ENCODE measurements at places on chromosomes 2 and 18.

DNA sequence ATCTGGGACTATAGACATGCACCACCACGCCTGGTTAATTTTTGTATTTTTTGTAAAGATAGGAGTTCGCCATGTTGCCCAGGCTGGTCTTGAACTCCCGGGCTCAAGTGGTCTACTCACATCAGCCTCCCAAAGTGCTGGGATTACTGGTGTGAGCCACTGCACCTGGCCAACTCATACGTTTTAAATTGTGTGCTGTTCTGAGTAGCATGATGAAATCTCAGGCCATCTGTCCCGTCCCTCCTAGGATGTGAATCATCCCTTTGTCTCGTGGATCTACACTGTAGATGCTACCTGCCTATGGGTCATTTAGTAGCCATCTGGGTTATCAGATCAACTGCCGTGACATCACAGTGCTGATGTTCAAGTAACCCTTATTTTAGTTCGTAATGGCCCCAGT lies 38.5 kb upstream of the RMP24 start:
- peak; percentile 32 for DNase-seq

- no peak for DNase-seq
These were observed 3.3 kb upstream of the YWHAQ start for GRCh38 chr2:9634133-9634532.

DNA sequence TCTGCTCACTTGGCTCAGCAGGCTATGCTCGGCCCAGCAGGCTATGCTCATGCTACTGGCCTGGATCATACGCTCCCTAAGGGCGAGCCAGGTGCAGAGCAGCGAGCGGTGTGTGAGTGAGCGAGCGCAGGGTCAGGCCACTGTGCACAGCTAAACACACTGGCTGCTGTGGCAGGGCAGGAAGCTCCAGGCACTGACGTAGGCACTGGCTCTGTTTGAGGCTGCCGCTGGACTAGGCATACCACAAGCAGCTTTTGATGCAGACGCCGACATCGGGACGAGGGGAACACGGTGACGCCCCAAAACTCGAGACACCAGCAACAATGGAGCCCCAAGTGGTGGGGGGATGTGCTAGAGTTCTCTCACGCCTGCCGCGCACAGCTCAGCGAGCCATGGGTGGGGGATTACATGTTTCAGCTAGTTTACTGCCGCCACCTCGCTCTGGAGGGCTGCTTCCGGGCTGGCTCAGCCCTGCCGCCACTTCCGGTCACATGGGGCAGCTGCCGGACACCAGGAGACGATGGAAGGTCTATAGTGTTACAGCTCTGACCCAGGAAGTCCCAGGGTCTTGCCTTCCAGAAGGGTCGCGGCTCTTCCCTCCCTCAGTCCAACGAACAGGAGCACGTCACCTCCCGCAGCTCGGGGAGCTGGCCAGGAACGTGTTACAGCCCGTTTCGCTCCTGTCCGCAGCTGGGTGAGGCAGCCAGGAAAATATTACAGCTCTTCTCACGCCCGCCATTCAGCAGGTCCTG lies 1176.9 kb upstream of the LRRTM1 start:
- no peak for DNase-seq

GRCh38 chr2:163701399-163702195 lies 34.2 kb downstream of the FIGN start:
- no peak for DNase-seq

- no peak for DNase-seq
These were observed 15.2 kb downstream of the SRBD1 start for GRCh38 chr2:45595721-45596435.

- no peak for DNase-seq
These were observed 11.7 kb upstream of the SCRN3 start for GRCh38 chr2:174383796-174384195.

DNA sequence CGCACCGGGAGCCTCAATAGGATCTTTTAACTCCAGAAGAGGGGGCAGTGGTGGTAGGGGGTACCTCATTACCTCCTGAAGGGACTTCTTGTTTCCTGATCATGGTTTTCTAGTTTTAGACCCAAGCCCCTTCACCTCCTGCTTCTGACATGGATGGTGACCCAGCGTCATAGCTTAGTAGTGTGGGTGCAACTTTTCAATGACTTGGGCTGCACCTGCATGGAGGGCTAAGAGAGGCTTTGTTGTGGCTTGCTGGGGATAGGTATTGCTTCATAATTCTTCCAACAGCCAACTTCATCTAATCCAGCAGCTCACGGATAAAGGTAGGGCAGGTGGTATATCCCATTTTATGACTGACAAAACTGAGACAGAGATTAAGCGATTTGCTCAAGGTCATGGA lies 3.0 kb downstream of the SLC1A4 start:
- no peak for DNase-seq

DNA sequence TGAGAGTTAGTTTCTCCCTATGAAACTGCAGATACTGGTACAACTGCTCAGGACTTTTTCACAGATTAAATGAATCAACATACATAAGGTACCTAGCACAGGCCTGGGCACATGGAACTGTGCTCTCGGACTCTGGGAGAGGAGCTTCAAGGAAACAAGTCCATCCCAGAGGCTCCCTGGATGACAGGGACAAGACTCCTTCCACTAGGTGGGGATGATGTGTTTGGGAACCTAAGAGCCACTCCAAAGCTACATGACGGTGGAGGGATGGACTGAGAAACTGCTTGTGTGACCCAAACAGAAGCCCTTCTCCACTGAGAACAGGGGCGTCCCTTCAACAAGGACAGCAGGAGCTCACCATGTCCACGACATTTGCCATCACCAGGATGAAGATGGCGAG lies 37.1 kb downstream of the CENPO start:
- no peak for DNase-seq

DNA sequence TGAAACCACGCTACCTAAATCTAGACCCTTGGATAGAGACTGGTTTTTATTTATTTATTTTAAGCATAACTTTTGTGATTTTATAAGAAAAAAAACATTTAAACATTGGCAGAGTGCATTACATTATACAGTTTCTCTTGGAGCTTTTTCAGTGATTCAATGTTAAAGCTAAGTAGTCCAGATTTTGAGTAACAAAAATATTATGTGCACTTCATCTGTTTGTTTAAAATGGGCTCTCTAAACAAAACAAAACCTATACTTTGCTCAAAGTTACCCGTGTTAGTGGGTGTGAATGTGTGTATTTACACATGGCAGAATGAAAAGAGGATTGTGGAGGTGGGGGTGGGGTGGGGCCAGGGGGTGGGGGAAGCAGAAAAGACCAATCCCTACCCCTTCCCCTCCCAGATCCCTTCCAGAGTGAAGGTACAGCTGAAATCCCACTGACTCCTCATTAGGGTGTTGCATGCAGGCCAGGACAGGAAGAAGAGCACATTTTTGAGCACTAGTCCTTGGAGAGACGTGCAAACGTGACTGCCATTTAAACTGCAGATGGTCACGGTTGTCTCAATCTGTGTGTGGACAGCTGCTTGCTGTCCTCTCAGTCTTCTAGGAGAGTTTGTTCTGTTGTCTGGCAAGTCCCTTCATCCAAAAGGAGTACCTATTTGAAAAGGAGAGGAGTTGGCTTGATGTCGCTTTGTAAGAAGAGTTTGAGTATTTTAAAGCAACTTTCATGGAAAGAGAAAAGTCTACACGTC lies 303.0 kb downstream of the ICOS start:
- no peak for DNase-seq

DNA sequence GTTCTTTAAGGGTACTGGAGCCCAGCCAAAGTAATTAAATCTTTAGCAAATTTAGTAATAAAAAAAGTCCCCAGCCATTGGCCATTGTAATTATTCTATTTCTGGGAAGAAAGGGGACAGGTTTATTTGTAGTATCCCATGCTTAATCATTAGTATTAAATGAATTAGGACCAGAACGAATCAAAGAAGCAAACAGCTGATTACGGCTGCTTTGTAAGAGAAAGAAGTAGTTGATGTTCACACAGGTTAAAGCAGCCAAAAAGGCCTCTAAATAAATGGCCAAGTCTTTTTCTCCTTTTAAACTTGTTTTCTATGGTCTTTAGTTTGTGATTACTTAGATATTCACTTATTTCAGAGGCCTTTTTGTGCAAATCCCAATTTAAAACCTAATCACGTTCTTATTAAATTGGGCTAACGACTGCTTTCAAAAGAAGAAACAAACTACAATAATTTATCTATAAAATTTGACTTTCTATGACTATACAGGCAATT lies 48.6 kb upstream of the DNAH7 start:
- DNase-seq, result no peak

- no peak for DNase-seq
These were observed 87.2 kb downstream of the CTAGE1 start for GRCh38 chr18:22330508-22330907.

DNA sequence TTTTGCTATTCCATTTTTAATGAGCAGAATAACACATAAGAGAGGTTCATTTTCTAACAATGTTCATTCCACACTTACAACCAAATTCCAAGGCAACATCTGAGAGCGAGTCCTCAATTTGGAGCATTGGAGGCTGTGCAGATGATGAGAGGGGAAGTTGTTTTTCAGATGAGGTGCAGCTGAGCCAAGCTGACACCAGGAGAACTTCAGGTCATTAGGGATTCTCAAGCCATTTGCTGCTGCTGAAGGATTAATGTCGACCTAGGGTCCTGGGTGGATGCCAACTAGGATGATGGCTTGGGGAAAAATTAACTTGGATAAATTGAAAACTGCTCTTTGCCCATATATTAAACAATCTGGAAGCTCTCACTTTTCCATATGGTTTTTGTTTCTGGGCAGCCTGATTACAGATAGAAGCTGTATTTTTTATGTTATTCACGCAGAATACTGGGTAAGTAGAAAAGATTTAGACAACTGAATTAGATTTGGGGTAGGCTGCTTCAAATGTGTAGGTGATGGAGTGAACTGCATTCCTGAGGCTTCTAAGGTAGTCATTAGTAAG lies 206.4 kb upstream of the SLC39A10 start:
- DNase-seq, result no peak

DNA sequence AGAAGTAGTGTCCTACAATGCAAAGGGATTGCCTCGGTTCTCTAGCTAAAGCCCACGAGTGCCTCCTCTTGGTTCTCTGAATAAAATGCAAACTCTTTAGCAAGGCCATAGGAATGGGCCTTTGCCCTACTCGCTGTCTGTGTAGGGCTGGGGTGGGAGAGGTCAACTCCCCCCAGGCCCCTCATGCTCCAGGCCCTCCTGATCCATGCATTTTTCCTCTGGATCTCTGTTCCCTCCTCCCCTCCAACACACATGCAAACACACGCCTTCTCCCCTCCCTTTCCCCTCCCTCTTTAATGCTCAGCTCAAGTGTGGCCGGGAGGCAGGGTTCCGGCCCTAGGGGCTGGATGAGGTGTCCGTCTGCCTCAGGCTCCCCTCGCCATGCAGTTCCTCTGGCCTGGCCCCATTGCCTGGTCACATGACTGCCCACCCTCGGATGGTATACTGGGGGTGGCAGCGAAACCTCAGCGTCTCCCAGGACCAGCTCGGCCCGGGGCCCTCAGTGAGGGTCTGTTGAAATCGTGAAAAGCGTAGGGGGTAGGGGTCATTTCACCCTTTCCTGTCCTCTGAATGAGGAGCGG lies 14.9 kb upstream of the KLF11 start:
- no peak for DNase-seq

GRCh38 chr2:121478996-121479745 lies 51.5 kb upstream of the RNU4ATAC start:
- DNase-seq, result no peak

DNA sequence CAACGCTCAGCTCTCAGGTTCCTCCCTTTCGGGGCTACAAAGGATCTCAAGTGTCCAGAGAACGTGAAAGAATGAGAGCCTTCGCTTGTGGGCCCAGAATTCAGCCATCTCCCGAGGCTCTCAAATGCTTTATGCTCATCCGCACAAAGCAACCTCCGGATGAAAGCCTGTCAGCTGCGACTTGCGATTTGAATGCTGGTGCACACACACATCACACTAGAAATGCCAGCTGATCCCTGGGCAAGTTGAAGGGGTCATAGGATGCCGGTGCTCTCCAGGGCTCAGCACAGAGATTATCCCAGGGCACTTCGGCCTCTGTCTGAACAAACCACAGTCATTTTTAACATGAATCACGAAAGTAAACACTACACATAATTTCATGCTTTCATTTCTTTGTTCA lies 141.8 kb upstream of the MYT1L start:
- DNase-seq, result no peak

DNA sequence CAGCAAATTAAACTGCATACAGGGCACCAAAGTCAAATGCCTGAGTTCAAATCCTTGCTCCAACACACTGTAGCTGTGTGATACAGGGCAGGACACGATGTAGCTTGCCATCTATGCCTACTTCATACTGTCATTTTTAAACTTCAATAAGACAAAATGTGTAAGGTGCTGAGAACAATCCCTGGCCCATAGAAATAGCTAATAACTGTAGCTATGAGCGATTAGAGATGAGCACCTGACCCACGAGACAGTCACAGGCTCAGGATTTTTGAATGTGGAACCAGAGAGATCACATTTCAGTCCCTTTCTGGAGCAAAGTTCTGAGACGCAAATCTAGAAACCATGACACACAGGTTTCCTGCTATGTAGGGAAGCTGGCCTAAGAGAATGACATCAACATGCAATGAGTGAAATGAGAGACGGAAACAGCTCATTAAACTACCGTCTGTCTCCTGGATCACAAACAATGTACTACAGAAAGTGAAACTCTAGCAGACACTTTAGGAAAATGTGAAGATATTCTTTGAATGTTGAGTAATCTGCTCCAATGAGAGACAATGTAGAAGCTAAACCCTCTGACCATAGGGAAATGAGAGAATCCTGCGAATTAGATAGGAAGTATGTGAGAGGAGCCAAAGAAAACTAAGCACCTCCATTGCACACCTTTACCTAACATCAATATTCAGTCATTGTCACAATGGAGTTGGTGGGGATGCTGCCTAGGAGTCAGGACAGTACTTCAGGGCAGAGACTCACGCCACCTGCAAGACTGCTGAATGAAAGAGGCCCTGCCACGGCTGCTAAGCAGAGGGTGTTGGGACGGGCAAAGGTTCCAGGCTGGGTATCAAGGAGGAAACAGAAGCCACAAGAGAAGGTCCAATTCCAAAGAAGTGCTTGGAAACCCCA lies 25.5 kb downstream of the B4GALT6 start:
- DNase-seq, result peak; percentile 73

DNA sequence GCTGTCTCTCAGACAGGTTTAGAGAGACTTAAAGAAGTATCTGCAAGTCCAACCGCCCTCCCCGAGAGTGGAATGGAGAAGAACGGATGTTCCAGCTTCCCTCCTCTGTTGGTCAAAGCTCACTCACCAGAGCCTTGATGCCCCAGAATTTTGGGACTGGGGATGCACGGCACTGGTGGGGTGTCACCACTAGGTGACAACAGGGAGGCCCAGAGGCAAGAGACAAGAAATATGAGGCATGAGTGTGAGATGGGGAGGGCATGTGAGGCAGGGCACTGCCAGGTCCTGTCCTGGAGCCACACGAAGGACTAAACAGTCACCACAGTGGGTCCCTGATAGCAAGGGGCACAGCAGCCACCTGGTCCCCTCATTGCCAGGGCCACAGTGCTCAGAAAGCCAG lies 35.1 kb upstream of the SH3BP4 start:
- no peak for DNase-seq

DNA sequence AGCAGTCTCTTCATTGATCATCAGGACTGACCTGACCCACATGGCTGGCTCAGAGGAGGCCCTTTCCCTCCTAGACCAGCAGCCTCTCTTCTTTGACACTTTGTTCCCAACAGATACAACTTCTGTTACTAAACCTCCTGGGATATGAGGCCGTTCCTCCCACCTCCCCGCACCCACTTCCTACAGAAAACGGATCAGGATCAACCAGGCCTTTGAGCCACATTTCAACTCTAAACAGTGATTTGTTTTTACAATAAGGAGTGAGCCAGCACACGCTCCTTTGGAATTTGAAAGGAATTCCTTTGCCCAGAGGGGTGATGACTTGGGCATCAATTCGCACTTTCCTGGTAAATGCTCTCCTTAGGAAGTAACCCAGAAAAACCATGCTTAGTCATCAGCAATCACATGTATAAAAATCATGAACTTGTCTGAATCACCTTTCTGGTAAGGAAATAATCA lies 180.4 kb downstream of the FAM124B start:
- DNase-seq, result no peak
